ENCODE measurements at places on chromosomes 4 and X. TPM values are rescaled to one million over a fixed set of nuclear protein-coding genes. Genes with fewer than 3 reads are reported as not detected.

GRCh38 chrX:35382966-35383365 lies 415.2 kb upstream of the MAGEB16 start:
- no peak for DNase-seq

DNA sequence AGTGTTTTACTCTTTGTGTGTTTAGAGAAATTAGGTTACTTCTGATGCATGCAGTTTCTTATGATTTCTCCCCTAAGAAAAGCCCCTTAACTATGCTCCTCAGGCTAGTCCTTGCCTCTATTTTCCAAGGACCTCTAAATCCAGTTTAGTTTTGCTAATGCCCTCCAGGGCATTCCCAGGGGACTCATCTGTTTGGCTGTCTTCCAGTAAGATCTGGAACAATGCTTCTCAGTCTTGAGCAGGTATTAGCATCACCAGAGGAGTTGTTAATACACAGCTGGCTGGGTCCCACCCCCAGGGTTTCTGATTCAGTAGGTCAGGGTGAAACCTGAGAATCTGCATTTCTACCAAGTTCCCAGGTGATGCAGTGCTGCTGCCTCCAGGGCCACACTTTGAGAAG lies 56.9 kb downstream of the OTC start:
- DNase-seq, result no peak

GRCh38 chr4:157271166-157271869 lies 50.8 kb downstream of the GRIA2 start:
- DNase-seq, result no peak

- DNase-seq, result no peak
Measured at GRCh38 chrX:133401536-133401935, 13.8 kb downstream of the GPC4 start.

Gene EGFL6
- total RNA-seq, result 0.29 TPM

DNA sequence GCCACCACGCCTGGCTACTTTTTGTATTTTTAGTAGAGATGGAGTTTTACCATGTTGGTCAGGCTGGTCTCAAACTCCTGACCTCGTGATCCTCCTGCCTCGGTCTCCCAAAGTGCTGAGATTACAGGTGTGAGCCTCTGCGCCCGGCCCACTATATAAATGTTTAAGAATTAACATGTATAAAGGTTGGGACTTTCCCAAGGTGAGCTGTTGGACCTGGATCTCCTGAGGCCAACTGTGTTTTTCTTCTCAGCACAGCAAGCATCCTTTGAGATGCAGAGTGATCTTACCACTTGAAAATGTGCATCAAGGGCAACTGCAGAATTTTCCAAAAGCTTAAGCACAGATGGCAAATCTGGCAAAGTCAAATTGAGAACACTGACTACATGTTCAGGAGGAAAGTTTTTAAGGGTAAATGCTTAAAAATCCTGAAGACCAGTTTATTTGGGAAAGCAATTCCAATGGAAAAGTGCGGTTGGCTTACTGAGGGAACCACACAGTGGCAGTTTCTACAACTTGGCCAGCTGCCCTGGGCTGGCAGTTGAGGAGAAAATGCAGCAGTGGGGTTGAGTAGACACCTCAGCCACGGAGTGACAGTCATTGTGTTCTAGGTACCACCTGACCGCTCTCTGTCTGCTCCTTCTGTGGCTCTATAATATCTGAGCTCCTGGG lies 168.9 kb downstream of the CBR4 start:
- DNase-seq, result no peak

DNA sequence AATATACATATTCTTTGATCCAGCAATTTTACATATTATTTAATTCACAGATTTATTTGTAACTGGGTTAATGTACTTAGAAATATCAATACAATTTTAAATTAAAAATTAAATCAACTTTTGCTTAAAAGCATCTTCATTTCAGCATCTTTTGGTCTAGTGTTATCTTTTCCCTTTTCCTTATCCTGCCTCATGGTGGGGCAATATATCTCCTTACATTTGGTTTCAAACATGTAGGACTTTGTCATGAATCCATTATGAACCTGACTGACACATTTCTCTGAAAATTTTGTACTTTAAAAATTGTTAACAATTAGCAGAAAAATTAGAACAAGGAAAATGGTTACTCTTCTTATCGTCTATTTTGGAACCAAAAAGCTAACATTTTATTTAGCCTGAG lies 42.8 kb upstream of the ANK2 start:
- DNase-seq, result no peak

GRCh38 chr4:15882675-15883086 lies 55.9 kb downstream of the FGFBP1 start:
- DNase-seq, result no peak

DNA sequence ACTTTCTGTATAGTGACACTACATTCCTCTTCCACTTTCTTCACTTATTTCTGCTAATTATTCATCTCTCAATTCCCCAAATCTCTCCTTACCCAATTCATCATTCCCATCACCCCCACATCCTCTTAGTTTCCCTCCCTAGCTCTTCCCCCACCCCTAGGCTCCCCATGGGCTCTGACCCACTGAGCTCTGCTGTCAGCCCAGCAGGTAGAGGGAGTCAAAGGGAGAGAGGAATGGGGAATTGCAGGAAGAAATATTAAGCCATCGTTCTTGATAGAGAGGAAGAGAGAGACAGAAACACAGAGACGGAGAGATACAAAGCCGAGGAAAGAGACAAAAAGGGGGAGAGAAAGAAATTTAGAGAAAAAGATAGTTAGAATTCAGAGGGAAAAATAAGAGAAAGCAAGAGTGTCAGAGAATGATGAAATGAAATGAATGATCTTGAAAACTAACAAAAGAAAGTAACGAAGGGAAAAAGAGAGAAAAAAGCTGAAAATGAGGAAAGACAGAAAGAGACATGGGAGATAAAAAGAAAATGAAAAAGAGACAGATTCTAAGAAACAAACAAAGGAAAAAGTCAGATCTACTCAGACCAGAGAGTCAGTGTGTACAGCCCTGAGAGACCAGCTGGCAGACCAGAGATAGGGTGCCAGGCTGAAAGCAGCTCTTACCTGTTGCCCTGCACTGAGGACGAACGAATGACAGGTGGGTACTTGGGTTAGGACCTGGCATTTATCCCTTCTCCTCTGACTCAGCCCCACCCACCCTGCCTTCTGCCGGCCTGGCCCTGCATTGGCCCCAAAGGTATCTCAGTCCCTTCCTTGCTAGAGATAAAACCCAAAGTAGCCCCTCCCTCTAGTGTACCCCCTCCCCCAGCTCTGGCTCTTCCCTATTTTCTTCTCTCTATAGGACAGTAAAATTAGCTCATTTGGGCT lies at the start of gene ALAS2:
Gene ALAS2, minus strand, starts transcription at position 707 of the 935 bp plus-strand sequence. CDS start 4,977 bp downstream, outside the sequence.
- no peak for DNase-seq

DNA sequence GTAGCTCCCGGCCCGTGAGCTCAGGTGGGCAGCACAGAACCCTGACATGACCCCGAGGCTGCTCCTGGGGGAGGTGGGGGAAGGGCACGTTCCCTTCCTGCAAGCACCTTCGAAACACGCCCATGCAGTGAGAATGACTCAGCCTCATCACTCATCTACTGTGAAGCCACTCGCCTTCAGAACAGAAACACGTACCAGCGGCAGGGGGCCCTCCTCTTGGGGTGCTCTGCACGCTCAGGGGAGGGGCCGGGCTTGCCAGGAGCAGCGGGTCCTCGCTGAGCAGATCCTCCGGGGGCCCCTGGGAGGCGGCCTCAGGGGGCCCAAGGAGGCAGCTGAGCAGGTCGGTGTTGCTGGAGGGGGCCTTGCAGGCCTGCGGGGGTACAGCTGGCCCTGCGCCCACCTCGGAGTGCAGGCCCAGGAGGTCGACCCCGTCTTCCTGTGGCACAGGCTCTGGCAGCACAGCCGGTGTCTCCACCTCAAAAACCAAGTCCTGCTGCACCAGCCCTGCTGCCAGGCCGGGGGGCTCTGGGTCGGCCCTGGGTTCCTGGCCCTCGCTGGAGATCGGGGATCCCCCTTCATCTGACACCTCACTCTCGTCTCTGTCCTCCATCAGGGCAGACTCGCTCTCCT lies 40.9 kb upstream of the CPLX1 start:
- no peak for DNase-seq

DNA sequence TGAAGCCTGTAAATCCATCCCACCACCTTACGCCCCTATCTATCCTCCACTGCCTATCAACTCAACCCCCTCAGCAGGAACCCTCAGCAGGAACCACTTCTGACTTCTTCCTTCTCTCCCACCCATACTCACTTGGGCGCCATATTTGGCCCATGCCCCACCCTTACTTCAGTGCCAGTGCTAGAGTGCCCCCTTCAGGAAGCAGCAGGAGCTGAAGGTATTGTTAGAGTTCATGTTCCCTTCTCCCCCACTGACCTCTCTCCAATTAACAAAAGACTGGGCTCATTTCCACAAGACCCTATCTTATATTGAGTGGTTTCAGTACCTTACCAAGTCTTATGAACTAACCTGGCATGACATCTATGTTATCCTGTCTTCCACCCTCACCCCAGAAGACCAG lies 363.1 kb upstream of the SLIT2 start:
- peak; percentile 35 for DNase-seq

GRCh38 chr4:93201471-93202096 lies 627.0 kb upstream of the ATOH1 start:
- DNase-seq, result no peak
